ENCODE measurements at places on chromosomes 4 and X.

GRCh38 chr4:88230461-88230891 is 53.9 kb downstream of the PPM1K start:
- no peak for DNase-seq

DNA sequence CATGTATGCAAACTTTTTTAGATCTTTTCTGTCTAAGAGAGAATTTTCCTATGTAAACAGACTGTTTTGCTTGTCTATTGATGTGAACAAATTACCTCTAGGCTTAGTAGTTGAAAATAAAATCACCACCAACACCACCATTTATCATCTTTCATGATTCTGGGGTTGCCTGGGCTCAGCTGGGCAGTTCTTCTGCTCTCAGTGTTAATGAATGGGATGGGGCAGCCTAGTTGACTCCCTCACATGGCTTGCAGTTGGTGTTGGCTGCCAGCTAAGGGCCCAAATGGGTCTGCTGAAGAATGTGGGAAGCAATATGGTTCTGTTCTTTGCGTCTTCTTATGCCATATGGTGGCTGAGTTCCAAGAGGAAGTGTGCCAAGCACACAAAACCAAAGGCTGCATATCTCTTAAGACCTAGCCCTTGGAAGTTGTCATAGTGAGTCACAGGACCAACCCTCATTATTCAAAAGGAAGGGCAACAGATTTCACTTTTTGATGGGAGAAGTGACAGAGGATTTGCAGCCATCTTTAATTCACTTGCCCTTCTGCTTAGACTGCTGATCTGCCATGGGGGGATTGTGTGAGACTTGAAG is 17.9 kb downstream of the REELD1 start:
- DNase-seq, result no peak

DNA sequence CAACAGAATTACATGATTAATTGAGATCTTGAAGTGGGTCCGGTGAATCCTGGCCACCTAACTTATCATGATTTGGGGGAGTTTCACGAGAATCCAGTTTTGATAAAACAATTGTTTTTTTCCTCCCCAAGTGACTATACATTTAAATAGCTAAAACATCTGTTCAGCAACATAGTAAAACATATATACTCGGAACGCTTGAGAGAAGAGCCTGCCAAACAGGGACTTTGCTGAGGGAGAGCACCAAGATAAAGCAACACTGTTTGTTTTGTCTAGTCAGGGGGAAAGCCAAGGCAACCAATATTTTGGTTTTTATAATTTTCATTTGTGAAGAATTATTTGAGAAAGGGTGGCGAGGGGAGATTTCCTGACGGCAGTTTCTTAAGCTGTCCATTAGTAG is 381 bp downstream of the PHEX start:
- no peak for DNase-seq

GRCh38 chrX:19332983-19333382 is 10.7 kb upstream of the PDHA1 start:
- DNase-seq, result peak; percentile 13

DNA sequence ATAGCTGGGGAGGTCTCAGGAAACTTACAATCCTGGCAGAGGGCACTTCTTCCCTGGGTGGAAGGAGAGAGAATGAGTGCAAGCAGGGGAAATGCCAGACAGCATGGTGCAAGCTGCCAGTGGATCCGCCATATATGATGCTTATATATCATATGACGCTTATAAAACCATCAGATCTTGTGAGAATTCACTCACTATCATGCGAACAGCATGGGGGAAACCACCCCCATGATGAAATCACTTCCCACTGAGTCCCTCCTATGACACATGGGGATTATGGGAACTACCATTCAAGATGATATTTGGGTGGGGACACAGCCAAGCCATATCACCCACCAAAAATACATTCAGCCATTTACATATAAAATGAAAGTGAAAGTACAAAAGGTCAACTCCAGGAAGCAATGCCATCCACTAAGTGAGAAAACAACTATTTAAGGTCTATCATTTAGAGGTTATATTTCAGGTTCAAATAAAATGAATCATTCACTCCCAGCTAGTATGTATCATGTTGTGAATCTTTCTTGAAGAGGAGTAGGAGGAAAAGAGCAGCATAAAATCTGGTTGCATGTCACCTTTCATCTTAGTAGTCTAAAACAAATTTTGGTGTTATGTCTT is 20.3 kb upstream of the DYNLT3 start:
- no peak for DNase-seq

GRCh38 chrX:10120828-10121227 is 35.9 kb upstream of the CLCN4 start:
- DNase-seq, result no peak

Measured in fibroblast of skin of right quadriceps (primary cell).